GM04503 (cell line): ENCODE measurements at places on chromosomes 13 and 19.

DNA sequence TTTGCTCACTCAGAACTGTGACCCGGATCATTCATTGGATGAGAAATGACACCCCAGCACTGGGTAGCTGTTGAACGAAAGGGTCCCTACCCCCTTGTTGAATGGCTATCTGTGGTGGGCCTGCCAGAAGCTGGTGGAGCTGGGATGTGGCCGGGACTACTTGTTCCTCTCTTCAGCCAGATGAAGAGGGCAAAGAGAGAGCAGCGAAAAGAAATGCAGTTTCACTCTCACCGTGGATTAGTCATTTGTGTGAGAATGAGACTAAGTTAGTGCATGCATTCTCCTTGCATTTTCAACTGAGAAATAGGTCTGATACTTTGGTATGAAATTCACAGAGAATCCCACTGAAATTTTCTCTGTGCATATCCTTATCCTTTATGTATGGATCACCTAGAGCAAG, 553.1 kb downstream of the IRS2 start:
- no peak for DNase-seq

DNA sequence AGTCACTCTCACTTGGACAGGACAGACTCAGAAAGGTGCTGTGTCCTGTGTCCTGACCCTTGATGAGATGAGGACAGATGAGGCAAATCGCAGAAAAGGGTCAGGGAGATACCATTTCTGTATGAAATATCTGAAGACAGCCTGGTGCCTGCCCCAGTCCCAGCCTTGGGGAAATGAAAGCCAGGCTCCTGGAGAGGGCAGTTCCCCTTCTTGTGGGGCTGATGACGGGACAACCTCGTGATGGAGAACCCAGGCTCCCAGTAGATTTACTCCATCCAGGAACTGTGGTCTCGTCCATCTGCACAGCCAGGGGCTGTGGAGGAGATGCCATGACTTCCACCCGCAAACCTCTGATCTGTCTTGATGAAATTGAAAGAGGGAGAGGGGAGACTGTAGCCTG, 13.8 kb downstream of the LILRB1 start:
- DNase-seq = no peak

DNA sequence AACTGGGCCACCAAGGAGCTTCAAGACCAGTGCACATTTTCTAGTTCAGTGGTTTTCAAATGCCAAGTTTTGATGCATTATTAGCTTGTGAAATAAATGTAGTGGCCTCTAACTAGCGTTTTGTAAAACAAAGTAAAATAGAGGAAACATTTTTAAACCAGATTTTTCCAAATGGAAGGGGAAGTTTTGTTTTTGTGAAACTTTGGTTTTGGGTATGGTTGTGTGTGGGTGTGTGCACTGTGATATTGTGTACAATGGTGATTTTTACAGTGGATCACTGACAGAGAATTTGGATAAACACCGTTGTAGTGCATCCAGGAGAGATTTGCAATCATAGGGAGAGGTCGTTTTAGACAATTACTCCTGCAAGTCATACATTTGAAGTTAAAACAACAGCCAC, 108.9 kb downstream of the SLC7A1 start:
- no peak for DNase-seq

DNA sequence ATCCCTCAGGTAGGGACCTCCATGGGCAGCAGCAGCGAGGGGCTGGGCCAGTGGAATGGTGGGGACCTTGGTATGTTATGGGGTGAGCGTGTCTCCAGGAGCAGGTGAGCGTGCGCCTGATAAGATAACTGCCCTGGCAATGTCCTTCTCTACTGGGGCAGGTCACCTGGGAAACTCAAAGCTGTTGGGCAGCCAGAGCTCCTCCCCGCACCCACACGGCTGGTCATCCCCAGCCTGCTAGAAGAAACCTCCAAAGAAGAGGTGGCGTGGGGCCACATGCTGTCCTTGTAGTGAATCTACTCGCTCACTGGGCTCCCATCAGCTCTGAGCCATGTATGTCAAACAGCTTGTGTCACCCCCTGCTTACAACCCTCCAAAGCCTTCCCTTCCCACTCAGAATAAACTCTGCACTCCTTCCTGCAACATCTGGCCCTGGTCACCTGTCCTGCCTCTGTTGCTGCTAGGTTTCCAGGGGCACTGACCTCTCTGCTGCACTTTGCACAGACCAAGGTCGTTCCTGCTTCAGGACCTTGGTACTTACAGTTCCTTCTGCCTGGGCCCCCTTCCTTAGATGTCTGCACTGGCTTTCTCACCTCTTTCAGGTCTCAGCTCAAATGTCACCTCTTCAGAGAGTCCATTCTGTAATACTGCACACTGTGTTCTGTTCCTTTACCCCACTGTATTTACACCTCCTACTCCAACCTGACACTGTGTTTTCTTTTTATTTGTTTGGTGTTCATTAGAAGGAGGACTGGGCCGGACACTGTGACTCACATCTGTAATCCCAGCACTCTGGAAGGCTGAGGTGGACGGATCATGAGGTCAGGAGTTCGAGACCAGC, 1.8 kb upstream of the ATP4A start:
- DNase-seq = no peak

GRCh38 chr13:94359875-94360274, 119.6 kb downstream of the DCT start:
- no peak for DNase-seq
